ENCODE measurements at places on chromosomes 2 and 18.

GRCh38 chr2:239179851-239180371, 220.9 kb downstream of the HDAC4 start:
- DNase-seq, result no peak

- DNase-seq, result no peak
Observed at GRCh38 chr2:182817558-182817957, 48.9 kb downstream of the FRZB start.

DNA sequence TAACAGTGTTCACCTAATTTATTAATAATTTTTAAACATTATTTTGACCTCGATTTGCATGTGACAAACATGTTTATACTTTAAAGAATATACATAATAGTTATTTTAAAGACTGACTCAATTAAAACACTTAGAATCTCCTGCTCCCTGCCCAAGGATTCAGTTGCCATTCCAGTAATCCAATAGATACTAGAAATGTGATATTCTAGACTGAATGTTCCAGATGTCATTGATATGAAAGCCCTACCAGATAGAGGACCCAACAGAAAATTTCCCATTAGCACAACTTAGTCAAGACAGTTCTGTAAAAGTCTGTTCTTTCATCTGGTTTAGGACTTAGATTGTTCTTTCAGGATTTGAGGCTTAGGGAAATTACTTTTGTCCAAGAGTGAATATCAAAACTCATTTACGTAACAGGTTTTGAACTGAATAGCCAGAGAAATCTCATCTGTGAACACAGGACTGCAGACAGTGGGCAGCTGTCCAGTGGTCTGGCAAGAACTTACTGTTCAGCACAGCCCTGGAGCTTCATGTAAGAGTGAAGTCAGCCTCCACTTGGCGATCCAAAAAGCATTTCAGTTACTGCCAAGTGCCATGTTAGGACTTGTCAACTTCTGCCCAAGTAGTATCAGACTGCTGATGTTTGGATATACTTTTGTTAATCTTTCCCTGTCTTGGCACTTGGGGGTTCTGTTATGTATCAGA, 77.5 kb downstream of the OSBPL6 start:
- DNase-seq, result no peak

- DNase-seq, result no peak
Observed at GRCh38 chr2:176115883-176116813, at the start of gene HOXD10. HOXD10 (plus strand) TSS chr2:176116778; CDS start chr2:176116834, 56 bp downstream.

DNA sequence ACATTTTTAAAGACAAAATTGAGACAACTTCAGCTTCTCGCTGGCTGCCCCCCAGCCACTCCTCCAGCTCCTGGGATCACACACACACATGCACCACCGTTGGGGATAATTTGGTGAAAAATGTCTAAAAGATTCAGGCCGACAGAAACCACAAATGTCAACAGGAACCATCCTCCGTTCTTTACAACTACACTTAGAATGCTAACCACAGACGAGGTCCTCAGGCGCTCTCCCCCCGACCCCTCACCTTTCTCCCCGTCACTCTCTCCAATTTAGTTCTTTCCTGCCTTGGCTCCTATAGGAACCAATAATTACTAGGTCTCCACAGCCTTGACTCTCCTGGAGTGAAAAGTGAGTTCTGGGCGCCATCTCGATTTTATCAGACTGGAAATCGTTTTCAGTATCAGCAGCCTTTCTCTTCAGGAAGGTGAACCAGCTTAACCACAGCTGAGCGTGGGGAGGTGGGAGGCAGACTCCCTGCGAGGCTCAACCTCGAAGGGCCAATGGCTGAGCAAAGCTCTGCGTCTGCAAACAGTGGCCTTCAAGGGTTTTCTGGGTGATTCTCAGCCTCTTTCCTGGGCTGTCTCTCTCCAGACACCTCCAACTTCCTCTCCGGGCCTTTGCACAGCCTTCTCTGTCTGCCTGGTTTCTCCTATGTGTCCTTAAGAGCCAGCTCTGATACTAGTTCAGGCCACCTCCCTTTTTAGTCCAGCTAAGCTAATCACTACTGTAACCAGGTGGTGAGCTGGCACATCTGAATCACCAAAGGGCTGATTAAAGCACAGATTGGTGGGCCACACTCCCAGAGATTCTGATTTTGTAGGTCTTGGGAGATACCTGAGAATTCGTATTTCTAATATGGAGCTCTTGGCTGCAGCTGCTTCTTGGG, 115.7 kb upstream of the COPS8 start:
- DNase-seq, result no peak

DNA sequence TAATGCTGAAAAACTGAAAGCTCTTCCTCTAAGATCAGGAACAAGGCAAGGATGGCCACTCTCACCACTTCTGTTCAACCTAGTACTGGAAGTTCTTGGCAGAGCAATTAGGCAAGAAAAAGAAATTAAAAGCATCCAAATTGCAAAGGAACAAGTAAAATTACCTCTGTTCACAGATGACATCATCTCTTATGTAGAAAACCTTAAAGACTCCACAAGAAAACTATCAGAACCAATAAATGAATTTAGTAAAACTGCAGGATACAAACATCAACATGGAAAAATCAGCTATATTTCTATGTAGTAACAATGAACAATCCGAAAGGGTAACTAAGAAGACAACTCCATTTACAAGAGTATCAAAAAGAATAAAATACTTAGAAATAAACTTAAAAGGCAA, 112.2 kb downstream of the CHN1 start:
- no peak for DNase-seq

- DNase-seq, result no peak
Observed at GRCh38 chr2:61328707-61329251, 142.1 kb downstream of the USP34 start.

DNA sequence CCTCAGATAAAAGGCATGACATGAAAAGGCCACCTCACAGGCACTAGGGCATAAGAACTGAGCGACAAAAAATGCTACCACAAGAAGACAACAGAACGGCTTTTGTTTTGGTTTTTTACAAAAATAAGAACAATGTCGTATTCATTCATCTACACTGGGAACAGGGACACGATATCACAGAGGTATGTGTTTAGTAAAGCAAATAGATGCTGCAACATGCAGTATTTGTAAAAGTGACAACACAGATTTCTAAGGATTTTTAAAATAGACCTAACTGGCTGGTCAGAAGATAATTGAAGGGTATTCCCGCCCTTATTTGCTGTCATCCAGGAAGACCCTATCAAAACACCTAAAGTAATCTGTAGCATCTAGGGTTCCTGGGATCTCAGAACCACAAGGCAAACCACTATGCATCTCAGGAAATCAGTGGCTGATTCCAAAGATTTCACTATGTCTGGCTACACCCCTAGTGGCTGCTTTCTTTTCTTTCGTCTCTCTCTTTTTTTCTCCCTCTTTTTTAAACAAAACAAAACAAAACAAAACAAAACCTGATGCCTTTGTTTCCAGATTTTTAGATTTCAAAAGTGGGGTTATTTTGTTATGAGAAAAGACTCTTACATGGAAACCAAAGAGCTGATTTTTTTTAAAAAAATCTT, 97.2 kb downstream of the BCL11A start:
- no peak for DNase-seq

DNA sequence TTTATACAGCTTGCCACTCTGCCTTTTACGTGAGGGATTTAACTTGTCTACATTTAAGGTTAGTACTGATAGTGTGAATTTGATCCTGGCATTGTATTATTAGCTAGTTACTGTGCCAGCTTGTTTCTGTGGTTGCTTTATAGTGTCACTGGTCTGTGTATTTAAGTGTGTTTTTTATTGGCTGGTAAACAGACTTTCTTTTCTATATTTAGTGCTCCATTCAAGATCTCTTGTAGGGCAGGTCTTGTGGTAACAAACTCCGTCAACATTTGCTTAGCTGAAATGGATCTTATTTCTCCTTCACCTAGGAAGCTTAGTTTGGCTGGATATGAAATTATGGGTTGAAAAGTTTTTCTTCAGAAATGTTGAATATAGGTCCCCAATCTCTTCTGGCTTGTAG, 1971.0 kb upstream of the LRRTM1 start:
- DNase-seq, result no peak

GRCh38 chr18:39305766-39306165, 1740.2 kb upstream of the CELF4 start:
- no peak for DNase-seq

DNA sequence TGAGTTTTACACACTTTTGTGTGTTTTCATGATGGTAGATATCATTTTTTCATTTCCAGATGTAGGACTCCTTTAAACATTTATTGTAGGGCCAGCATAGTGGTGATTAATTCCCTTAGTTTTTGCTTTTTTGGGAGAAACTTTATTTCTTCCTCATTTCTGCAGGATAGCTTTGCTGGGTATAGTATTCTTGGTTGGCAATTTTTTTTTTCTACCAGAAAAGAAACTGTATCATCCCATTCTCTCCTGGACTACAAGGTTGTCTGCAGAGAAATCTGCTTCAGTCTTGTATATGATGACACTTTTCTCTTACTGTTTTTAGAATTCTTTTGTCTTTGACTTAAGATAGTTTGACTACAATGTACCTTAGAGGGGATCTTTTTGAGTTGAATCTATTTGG, 37.8 kb upstream of the RHOB start:
- DNase-seq, result no peak

- no peak for DNase-seq
Observed at GRCh38 chr18:76454418-76454817, 40.6 kb downstream of the ZNF516 start.

GRCh38 chr2:163123526-163123925, 285.0 kb upstream of the KCNH7 start:
- DNase-seq, result no peak

DNA sequence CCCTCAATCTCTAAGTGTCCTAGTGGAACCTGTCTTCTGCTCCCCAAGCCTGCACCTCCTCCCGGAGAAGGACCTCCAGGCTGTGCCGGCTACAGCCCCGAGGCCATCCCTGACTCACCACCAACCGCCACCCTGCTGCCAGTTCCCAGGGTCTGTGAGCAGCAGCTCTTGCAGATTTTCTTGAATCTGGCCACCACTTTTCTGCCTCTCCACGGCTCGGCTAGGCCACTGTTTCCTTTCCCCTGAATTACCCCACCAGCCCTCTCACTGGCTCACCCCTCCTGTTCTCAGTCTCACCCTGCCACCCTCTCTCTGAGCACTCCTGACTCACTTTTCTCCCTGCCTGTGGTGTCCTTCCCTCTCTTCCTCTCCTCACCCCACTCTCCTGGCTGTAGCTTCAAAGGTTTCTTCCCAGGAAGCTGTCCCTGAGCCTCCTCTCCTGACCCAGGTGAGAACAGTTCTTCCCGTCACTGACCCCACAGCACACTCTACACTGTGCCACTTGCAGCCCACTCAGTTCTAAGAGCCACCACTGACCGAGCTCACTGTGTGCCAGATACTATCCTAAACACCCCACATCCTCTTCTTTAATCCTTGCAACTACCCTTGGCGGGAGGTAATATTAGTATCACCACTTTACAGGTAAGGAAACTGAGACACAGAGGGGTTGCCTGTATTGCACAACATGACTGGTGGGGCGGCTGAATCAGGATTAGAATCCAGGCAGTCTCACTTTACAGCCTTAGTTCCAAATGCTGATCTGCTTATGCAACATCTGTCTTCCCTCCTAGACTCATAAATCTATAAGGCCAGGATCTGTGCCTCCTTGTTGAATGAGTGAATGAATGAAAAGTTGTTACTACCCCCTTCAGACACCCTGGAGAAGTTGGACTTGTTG, 111.6 kb downstream of the SMAD7 start:
- DNase-seq, result no peak

GRCh38 chr2:579961-580360, 97.2 kb downstream of the TMEM18 start:
- no peak for DNase-seq

- DNase-seq, result no peak
Observed at GRCh38 chr2:127080938-127081755, 25.8 kb downstream of the BIN1 start.

DNA sequence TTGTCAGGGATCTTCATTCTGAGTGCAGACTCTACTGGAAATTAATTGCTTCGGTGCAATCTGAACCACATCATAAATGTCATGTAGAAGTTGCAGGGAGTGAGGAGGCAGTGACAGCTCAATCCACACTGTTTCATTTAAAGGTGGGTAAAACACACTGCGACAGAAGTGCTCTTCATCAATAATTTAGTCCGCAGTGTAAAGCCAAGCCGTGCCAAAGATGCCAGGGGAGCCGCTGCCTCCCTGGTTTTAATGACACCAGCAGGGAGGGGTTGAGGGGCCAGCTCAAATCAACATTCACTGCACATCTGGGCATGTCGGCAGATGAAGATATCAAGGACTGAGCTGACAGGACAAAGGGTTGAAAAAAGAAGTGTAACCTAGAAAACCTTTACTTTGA, 305.7 kb upstream of the VRK2 start:
- no peak for DNase-seq

GRCh38 chr2:142617461-142617860, 260.0 kb upstream of the KYNU start:
- no peak for DNase-seq
